ENCODE measurements at places on chromosomes 12 and 14. TPM values are rescaled to one million over a fixed set of nuclear protein-coding genes. Genes with fewer than 3 reads are reported as not detected.

Gene TMCC3
- total RNA-seq = 1.6 TPM

Gene SYT10
- not detected for total RNA-seq

Gene DNAAF2
- 8.4 TPM for total RNA-seq

Gene ORAI1
- 9.7 TPM for total RNA-seq

Gene KRT85
- not detected for total RNA-seq

Gene SERPINA9
- not detected for total RNA-seq

Gene TMEM119
- total RNA-seq = 186 TPM

Gene RNASE4
- total RNA-seq = 7.4 TPM

GRCh38 chr14:105577314-105577861, 51.0 kb downstream of the TMEM121 start:
- DNase-seq = no peak

- no peak for DNase-seq
Measured at GRCh38 chr12:112243255-112244110, 118.1 kb downstream of the TRAFD1 start.

DNA sequence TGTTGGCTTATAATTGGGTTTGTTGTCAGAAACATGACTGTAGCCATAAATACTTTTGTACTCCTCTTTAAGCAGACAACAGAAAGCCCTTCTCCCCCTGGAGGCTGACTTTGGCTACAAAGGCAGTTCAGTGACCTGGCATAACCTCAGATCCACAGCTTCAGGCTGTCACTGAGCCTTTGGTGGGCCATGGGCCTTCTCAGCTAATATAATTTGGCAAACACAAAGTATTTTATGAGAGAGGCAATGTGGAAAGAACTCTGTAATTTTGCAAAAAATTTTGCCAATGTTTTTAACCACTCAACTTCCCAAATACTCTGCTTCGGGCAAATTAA, 15.5 kb upstream of the MGP start:
- no peak for DNase-seq

GRCh38 chr12:113955109-113955970, 10.8 kb downstream of the RBM19 start:
- peak; percentile 2 for DNase-seq

GRCh38 chr14:93331002-93331727, 1.7 kb downstream of the BTBD7 start:
- no peak for DNase-seq

- DNase-seq = peak; percentile 47
Measured at GRCh38 chr14:100122481-100123223, 36.8 kb downstream of the DEGS2 start.

DNA sequence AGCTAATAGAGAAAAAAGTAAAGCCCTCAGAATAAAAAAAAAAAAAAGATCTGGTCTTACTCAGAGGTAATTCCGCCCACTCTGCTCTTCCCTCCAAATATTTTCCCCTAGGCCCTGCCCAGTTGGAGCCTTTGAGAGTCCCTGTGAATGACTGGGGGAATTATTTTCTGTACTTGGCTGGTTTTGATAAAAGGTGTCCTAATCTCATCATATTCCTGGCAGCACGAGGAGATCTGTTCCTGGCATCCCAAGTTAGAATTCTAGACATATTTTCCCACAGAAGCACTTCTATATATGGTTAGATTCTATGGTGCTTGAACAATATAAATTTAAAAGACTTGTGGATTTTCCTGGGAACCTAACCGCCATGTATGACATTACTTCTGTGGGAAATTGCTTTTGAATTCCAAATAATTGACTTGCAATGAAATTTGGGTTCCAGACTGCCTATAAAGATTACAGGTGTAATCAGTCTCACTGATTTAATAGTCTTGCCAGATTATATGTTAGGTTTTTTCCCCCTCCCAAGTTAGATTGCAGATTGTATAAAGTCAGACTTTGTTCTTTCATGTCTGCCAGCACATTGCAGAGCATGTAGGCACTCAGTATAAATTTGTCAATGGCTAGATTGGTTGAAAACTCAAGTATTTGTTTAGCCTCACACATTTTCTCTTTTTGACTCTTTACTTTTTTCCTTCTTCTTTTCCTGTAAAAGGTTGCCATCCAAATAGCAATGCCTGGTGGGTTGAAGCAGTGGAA, 12.3 kb downstream of the GPX2 start:
- DNase-seq = no peak

- no peak for DNase-seq
Measured at GRCh38 chr14:22344673-22345072, 244.4 kb downstream of the DAD1 start.

GRCh38 chr12:42450248-42450647, 124.3 kb downstream of the PPHLN1 start:
- DNase-seq = no peak

DNA sequence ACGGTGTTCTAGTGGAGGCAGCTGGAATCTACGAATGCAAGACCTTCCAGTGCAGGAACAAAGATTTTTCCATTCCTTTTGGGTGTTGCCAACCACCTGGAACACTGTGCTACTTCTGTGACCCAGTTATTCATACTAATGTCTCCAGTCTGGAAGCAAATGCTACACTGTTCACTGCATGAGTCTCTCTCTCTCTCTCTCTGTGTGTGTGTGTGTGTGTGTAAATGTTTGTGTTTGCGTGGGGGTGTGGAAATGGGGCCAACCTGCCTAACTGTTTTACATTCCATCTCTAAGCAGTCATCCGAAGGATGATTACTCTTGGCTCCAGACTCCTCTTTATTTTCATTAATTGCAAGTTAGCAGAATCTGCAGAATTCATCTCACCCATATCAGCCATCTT, 29.9 kb upstream of the YBX3 start:
- peak; percentile 77 for DNase-seq

DNA sequence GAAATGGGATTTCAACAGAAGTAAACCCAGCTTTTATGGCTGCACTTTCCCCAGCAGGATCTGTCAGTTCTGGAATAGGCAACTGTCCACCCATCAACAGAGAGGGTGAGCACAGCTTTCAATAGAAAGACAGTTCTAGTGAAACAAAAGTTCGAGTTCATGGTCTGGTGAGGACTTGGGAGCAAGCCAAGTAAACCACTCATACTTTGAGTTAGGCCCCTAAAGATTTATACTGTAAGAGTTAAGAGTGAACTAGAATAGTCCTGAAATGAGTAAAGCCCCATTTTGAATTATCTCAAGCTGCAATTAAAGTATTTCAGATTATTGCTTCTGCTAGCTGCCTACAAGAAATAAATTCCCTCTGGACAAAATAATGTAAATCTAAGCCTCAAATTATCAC, 82.6 kb downstream of the METTL25 start:
- no peak for DNase-seq

GRCh38 chr14:69260190-69260860, 367 bp downstream of the GALNT16 start:
- DNase-seq = peak; percentile 17

GRCh38 chr12:89826468-89826867, 117.8 kb upstream of the ATP2B1 start:
- no peak for DNase-seq

- DNase-seq = no peak
Measured at GRCh38 chr12:117525766-117526165, 164.3 kb upstream of the NOS1 start.
